Esophagus squamous epithelium (tissue), 5 donors: ENCODE measurements at places on chromosomes 7 and 10.

DNA sequence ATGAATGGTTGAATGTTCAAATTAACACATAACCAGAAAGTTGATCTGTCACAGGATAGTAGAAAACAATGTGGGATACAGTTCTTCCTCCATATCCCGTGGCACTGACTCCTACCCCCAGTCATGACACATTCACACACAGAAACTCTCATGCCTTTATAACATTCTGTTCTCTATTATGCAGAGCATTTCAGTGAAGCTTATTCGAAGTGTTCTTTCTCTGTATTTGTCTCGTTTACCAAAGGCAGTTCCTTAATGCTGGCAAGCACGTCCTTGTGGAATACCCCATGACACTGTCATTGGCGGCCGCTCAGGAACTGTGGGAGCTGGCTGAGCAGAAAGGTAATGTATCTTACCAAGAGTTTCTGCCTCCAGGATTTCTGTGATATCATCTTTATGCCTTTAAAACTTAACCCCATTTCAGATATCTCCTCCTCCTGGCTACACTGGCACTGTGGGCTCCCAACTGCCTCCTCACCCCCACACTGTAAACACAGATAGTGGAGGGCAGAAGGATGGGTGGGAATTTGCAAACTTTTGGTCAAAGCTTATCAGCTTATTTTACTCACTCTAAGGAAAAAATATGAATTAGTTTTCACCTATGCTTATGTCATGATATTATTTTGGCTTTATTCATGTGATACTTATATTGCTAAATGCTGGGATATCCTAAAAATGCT lies 34.1 kb downstream of the BLVRA start:
- no peak for DNase-seq

- no peak for DNase-seq
Observed at GRCh38 chr10:101614663-101615524, 26.8 kb downstream of the DPCD start.

- DNase-seq: no peak
Observed at GRCh38 chr7:37714606-37715005, 31.0 kb downstream of the GPR141 start.

GRCh38 chr7:150986099-150986512 lies 4.7 kb upstream of the NOS3 start:
- DNase-seq: no peak

GRCh38 chr10:25017154-25017590 lies 760 bp downstream of the THNSL1 start:
- DNase-seq: no peak

GRCh38 chr7:117014673-117015133 lies 61.4 kb downstream of the ST7 start:
- DNase-seq: no peak
